Activated T-helper 1 cell treated with Interleukin-2 at 50 U/mL for 16 hours (primary cell): ENCODE measurements at places on chromosomes 13 and 19.

GRCh38 chr13:44732503-44733098 is 156.5 kb upstream of the TSC22D1 start:
- no peak for DNase-seq

- DNase-seq, result no peak
Observed at GRCh38 chr19:49160450-49161189, 3.0 kb downstream of the TRPM4 start.

GRCh38 chr19:46616631-46617322 is 8.1 kb downstream of the PTGIR start:
- DNase-seq, result no peak

DNA sequence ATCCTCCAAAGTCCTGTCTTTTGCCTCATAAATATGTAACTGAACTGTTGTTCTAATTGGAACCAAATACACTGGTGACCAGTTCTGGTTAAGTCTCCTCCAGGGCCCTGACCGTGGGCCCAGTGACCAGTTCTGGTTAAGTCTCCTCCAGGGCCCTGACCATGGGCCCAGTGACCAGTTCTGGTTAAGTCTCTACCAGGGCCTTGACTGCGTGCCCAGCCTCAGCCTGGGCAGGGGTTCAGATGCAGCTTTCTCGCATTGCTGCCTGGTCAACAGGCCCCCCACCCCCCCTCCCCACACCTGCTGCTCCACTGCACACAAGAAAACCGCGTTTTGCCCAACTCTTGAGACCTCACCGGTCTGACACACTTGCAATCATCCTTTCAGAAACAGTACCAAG is 3.8 kb upstream of the GRTP1 start:
- no peak for DNase-seq
